ENCODE measurements at places on chromosomes 1 and 21. TPM values are rescaled to one million over a fixed set of nuclear protein-coding genes. Genes with fewer than 3 reads are reported as not detected.

GRCh38 chr1:182713492-182713891 lies 29.1 kb upstream of the RGS8 start:
- H3K4me1 ChIP-seq = no peaks in the 10 kb centered on the region
- H3K27ac ChIP-seq = no peak overlapping the region
- DNase-seq = no peak
- H3K4me3 ChIP-seq = no peak overlapping the region

Gene CFHR2
- total RNA-seq = not detected

GRCh38 chr1:243559575-243560162 lies 290.4 kb downstream of the AKT3 start:
- no peaks in the 10 kb centered on the region for H3K27me3 ChIP-seq
- H3K4me1 ChIP-seq = no peaks in the 10 kb centered on the region
- H3K36me3 ChIP-seq = peaks cover 13% of the 10 kb centered on the region
- H3K27ac ChIP-seq = no peak overlapping the region
- H3K4me3 ChIP-seq = no peak overlapping the region

Gene FAM72C
- 0.70 TPM for total RNA-seq

Gene IRF6
- 15.7 TPM for total RNA-seq

GRCh38 chr21:39918558-39918957 lies 51.3 kb downstream of the PCP4 start:
- DNase-seq = no peak
- no peaks in the 10 kb centered on the region for H3K4me1 ChIP-seq
- H3K27ac ChIP-seq = no peak overlapping the region
- no peaks in the 10 kb centered on the region for H3K36me3 ChIP-seq
- no peak overlapping the region for H3K4me3 ChIP-seq

DNA sequence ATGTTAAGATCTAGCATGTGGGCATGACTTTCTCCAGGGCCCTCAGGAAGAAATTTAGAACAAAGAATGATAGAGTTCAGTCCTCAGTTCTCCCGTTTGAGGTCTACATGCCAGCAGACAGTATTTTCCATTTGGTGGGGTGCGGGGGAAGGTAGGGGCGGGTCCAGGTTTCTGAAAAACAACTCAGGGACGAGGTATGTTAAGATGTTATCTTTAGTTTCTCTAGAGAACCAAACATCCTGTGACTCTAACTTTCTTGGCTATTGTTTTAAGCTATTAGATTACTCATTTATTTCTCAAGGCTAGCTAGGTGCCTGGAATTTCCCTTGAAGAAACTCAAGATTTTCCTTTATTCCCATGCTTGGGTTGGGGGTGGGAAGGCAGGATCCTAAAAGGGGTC lies 42.3 kb upstream of the SYT14 start:
- H3K4me1 ChIP-seq = no peaks in the 10 kb centered on the region
- no peak for DNase-seq
- H3K27ac ChIP-seq = no peak overlapping the region
- no peaks in the 10 kb centered on the region for H3K27me3 ChIP-seq

Measured in left lung (tissue), 14 donors.